Smooth muscle cell of trachea (primary cell): ENCODE measurements at places on chromosomes 7 and 10. TPM values are rescaled to one million over a fixed set of nuclear protein-coding genes. Genes with fewer than 3 reads are reported as not detected.

MRLN gene
- not detected in 2 replicates for total RNA-seq

STAMBPL1 gene
- 33.2 and 49.3 TPM in 2 replicates for total RNA-seq

H2BK1 gene
- not detected in 2 replicates for total RNA-seq

PDIA4 gene
- 315 and 354 TPM in 2 replicates for total RNA-seq

SORBS1 gene
- 0.15 and 0.17 TPM in 2 replicates for total RNA-seq

OGDHL gene
- 0.17 and 0.29 TPM in 2 replicates for total RNA-seq

TBXAS1 gene
- total RNA-seq: 1.2 TPM in 2 replicates

TRUB1 gene
- 24.1 and 31.7 TPM in 2 replicates for total RNA-seq

TMEM225B gene
- 0.29 and 0.50 TPM in 2 replicates for total RNA-seq

OPN1SW gene
- not detected in 2 replicates for total RNA-seq

HOXA2 gene
- total RNA-seq: 1.3 and 2.6 TPM in 2 replicates

IKZF1 gene
- not detected in 2 replicates for total RNA-seq

OR2A12 gene
- not detected in 2 replicates for total RNA-seq

TAS2R41 gene
- total RNA-seq: 0.17 TPM in 1 of 2 replicates, not detected in the other

UBE3C gene
- 86.7 and 96.6 TPM in 2 replicates for total RNA-seq

TMEM184A gene
- total RNA-seq: not detected in 2 replicates

ANAPC16 gene
- total RNA-seq: 45.7 and 53.1 TPM in 2 replicates

SFTPA2 gene
- not detected in 2 replicates for total RNA-seq

HYAL4 gene
- total RNA-seq: 0.17 and 0.44 TPM in 2 replicates

MIOS gene
- total RNA-seq: 37.2 and 37.5 TPM in 2 replicates

GRID2IP gene
- 0.15 TPM in 1 of 2 replicates, not detected in the other for total RNA-seq

ADRB1 gene
- total RNA-seq: under 0.01 TPM in 1 of 2 replicates, not detected in the other

FFAR4 gene
- not detected in 2 replicates for total RNA-seq

DDX56 gene
- 43.6 and 57.7 TPM in 2 replicates for total RNA-seq

CFAP70 gene
- 0.87 and 1.7 TPM in 2 replicates for total RNA-seq

MKI67 gene
- 1.8 and 27.9 TPM in 2 replicates for total RNA-seq

MGMT gene
- 30.1 and 32.1 TPM in 2 replicates for total RNA-seq

ACHE gene
- 2.2 TPM in 1 of 2 replicates, not detected in the other for total RNA-seq

CEP55 gene
- 3.8 and 57.2 TPM in 2 replicates for total RNA-seq

CASTOR2 gene
- total RNA-seq: 13.5 and 27.6 TPM in 2 replicates

LLCFC1 gene
- not detected in 2 replicates for total RNA-seq

NKX1-2 gene
- total RNA-seq: under 0.01 TPM in 1 of 2 replicates, not detected in the other

GHITM gene
- total RNA-seq: 208 and 214 TPM in 2 replicates

FAM180A gene
- total RNA-seq: 68.3 and 80.0 TPM in 2 replicates

PITX3 gene
- total RNA-seq: 0.17 TPM in 1 of 2 replicates, not detected in the other

GPR146 gene
- 1.2 and 5.0 TPM in 2 replicates for total RNA-seq

PDE6C gene
- total RNA-seq: not detected in 2 replicates

NRF1 gene
- 9.3 and 12.2 TPM in 2 replicates for total RNA-seq

VSTM2A gene
- not detected in 2 replicates for total RNA-seq

WDR11 gene
- 81.7 and 86.1 TPM in 2 replicates for total RNA-seq

PTN gene
- total RNA-seq: 35.4 and 36.9 TPM in 2 replicates

SUGCT gene
- total RNA-seq: 8.9 and 12.6 TPM in 2 replicates

GFRA1 gene
- 0.15 and 0.50 TPM in 2 replicates for total RNA-seq

HOXA5 gene
- total RNA-seq: 10.8 and 16.7 TPM in 2 replicates

SDK1 gene
- 1.5 and 22.8 TPM in 2 replicates for total RNA-seq

GNAI1 gene
- total RNA-seq: 37.1 and 47.1 TPM in 2 replicates

CARD11 gene
- not detected in 2 replicates for total RNA-seq

ADD3 gene
- 259 and 350 TPM in 2 replicates for total RNA-seq

FAM25C gene
- not detected in 2 replicates for total RNA-seq

BMPR1A gene
- total RNA-seq: 68.1 and 73.1 TPM in 2 replicates

PHYH gene
- total RNA-seq: 28.5 and 29.3 TPM in 2 replicates
